Activated CD4-positive, alpha-beta memory T cell treated with anti-CD3 and anti-CD28 coated beads, Interleukin-2, amount 10 ng/mL, durations not matched to agents 7 days and 5 days (primary cell): ENCODE measurements at places on chromosomes 7 and 10. TPM values are rescaled to one million over a fixed set of nuclear protein-coding genes. Genes with fewer than 3 reads are reported as not detected.

Gene LRRTM3
- total RNA-seq: not detected

Gene WIPF3
- not detected for total RNA-seq

Gene RABGEF1
- 22.1 TPM for total RNA-seq

Gene ZNF425
- 1.1 TPM for total RNA-seq

- no peak for DNase-seq
- H3K4me1 ChIP-seq: peaks cover 28% of the 10 kb centered on the region
- H3K4me3 ChIP-seq: no peak overlapping the region
- H3K27me3 ChIP-seq: no peaks in the 10 kb centered on the region
- H3K36me3 ChIP-seq: peaks cover 11% of the 10 kb centered on the region
- H3K27ac ChIP-seq: no peak overlapping the region
Observed at GRCh38 chr10:7391748-7392147, 19.1 kb downstream of the SFMBT2 start.

Gene SPDYE18
- total RNA-seq: 1.4 TPM

DNA sequence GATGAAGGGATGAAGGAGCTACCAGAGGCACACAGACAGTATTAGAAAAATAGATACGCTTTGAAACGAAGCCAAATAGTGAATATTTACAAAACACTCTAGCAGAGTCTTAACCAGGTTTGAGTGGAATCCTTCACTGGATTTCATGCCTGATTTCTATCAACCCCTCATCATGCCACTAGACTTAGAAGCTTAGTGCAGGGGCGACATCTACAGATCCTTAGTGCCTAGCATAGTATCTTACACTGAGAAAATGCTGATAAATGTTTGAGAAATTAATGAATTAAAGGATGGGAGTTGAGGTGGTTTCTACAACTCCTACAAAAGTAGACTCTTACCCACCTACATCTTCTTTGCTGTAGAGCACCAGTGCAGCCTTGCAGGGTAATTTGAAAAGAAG lies 54.7 kb upstream of the CCNJ start:
- no peaks in the 10 kb centered on the region for H3K4me1 ChIP-seq
- H3K27ac ChIP-seq: no peak overlapping the region
- no peak for DNase-seq
- H3K4me3 ChIP-seq: no peak overlapping the region

- peak; percentile 49 for DNase-seq
- no peaks in the 10 kb centered on the region for H3K36me3 ChIP-seq
- no peak overlapping the region for H3K4me3 ChIP-seq
- H3K4me1 ChIP-seq: peaks cover 3% of the 10 kb centered on the region
- no peak overlapping the region for H3K27ac ChIP-seq
Observed at GRCh38 chr10:117442944-117443685, 67.9 kb upstream of the PDZD8 start.

DNA sequence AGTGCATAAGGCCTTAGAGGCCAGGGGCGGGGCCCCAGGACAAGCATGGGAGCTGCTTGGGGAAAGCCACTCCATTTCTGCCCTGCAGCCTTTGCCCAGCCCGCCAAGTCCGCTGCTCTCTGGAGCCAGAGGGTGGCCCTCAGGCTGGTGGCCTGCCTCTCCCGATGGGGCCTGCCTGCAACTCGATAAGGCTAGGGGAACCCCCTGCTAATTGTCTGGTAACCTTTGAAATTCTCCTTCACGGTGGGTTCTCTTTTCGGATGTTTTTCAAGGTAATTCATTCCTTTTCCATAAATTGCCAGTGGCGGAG lies 94.9 kb downstream of the ZMIZ1 start:
- no peaks in the 10 kb centered on the region for H3K27me3 ChIP-seq
- H3K4me3 ChIP-seq: no peak overlapping the region
- H3K27ac ChIP-seq: no peak overlapping the region
- H3K36me3 ChIP-seq: no peaks in the 10 kb centered on the region

DNA sequence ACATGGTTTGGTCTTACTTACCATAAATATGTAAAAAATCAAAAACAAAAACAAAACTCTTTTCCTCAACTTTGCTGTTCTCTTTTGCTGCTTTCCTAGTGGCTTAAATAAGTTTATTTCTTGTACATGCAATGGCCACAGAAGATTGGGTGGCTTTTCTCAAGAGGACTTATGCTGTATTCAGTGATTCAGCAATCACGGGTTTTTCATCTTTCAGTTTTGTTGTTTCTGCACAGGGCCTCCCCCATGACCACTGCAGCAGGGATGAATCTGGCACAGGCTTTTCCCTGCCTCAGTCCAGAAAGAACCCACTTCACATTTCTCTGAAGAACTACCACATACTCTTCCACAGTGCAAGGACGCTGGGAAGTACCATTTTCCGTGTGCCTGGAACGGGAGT lies 355.0 kb downstream of the RNLS start:
- DNase-seq: no peak
- H3K36me3 ChIP-seq: peaks cover 8% of the 10 kb centered on the region
- no peak overlapping the region for H3K4me3 ChIP-seq

Gene METTL2B
- total RNA-seq: 23.3 TPM

DNA sequence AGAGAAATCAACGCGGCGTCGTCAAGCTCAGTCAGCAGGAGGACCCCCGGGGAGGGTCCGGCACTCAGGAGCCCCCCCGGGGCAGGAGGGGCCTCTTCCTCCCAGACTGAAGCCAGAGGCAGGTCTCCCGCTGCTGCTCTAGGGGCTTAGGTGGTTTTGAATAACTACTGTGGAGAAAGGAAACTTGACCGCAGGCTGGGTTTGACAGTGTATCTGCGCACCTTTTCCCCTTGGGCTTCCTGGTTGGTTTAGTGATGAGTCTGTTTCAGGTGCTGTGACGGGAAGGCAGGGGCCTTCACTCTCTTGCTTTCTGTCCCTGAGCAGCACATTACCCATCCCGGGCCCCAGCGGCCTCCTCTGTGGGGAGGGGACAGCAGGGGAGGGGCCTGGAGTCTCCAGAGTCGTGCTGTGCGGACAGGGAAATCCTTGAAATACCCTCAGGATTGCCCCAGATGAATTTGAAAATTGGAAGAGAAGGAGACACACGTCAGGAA lies 262.2 kb downstream of the ADARB2 start:
- H3K27ac ChIP-seq: no peak overlapping the region
- H3K27me3 ChIP-seq: no peaks in the 10 kb centered on the region
- DNase-seq: no peak
- H3K4me3 ChIP-seq: no peak overlapping the region
- H3K36me3 ChIP-seq: no peaks in the 10 kb centered on the region

DNA sequence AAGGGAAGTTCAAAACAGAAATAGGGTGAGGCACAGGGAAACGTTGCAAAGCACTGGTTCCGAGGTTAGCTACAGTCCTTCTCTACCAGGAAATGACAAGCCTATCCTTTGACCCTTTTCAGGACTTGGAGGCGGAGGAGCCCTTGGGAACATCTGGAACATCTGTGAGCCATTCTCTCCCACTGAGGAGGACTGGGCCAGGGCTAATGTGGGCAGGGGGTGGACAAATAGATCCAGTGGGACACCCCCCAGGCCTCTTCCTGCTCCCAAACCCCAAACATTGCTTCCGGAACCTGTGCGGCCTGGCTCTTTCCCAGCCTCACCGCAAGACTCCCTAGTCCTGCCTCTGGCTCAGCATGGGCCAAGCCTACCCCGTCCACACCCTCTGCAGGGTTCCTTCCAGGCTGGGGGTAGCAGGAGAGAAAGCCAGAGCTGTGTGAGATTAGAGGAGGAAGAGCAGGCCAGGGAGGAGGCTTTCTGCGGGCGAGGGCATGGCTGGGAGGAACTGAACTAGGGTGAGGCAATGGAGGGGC lies 36.5 kb downstream of the GHRHR start:
- no peak overlapping the region for H3K4me3 ChIP-seq
- H3K36me3 ChIP-seq: no peaks in the 10 kb centered on the region
- no peak overlapping the region for H3K27ac ChIP-seq
- DNase-seq: no peak

Gene DDC
- total RNA-seq: not detected

Gene DPYSL4
- 6.7 TPM for total RNA-seq

DNA sequence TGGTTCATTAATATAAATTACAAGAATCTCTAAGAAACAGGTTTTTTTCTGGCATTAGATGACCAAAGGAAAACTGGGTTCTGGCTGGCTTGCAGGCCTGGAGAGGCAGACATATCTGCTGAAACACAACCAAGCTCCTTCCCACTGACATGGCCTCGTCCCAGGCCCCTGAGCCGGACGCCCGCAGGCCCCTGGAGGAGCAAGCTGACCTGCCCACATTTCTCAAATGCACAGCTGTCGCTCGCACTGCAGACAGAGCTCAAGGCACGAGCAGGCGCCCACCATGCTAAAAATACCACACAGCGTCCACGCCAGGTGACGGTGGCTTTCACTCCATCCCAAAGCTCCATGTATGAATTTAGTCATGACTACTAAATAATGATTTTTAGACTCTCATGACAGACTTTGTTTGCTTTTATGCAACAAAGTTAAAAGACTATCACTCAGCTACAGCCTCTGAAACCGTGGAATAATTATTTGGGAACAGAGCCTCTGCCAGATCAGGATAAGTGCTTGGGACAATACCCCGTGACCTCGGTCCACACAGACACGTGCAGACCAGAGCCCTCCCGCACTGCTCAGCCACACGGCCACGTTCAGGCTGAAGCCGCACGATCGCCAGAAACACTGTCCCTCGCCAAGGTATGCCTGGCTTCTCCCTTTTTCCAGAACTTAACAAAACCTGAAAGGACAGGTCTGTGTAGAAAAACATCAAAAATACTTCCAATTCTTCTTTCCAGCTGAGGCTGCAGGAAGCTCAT lies 71.1 kb downstream of the DIP2C start:
- no peak for DNase-seq
- H3K4me1 ChIP-seq: no peaks in the 10 kb centered on the region
- H3K27me3 ChIP-seq: peaks cover 15% of the 10 kb centered on the region

GRCh38 chr7:139106959-139107358 lies 2.6 kb downstream of the ZC3HAV1 start:
- no peak for DNase-seq
- peaks cover 73% of the 10 kb centered on the region for H3K36me3 ChIP-seq
- H3K4me3 ChIP-seq: peak overlapping the region; percentile 92
- no peaks in the 10 kb centered on the region for H3K27me3 ChIP-seq

Gene AGR3
- total RNA-seq: not detected

DNA sequence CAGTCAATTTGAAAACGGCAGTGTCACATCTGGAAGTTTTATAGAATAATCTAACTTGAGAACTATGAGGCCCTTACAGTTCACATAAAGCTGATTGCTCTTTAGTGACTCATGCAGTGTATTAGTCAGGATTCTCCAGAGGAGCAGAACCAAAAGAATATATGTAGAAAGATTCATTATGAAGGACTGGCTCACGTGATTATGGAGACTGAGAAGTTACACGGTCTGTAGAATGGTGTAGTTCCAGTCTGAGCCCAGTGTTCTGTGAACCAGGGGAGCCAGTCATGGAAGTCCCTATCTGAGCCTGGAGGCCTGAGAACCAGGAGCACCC lies 21.5 kb downstream of the RBM33 start:
- H3K36me3 ChIP-seq: peaks cover 30% of the 10 kb centered on the region
- no peak overlapping the region for H3K27ac ChIP-seq
- H3K4me3 ChIP-seq: no peak overlapping the region
- no peaks in the 10 kb centered on the region for H3K27me3 ChIP-seq

GRCh38 chr7:16563281-16564022 lies 36.8 kb downstream of the LRRC72 start:
- H3K4me1 ChIP-seq: peaks cover 13% of the 10 kb centered on the region
- H3K4me3 ChIP-seq: no peak overlapping the region
- H3K36me3 ChIP-seq: no peaks in the 10 kb centered on the region
- H3K27me3 ChIP-seq: peaks cover under 1% of the 10 kb centered on the region

Gene HOXA7
- not detected for total RNA-seq

- no peaks in the 10 kb centered on the region for H3K36me3 ChIP-seq
- H3K4me1 ChIP-seq: peaks cover 6% of the 10 kb centered on the region
- DNase-seq: peak; percentile 67
- no peak overlapping the region for H3K4me3 ChIP-seq
- no peak overlapping the region for H3K27ac ChIP-seq
Observed at GRCh38 chr10:100670828-100671479, 74.4 kb upstream of the PAX2 start.

Gene ECHDC3
- not detected for total RNA-seq

Gene CLRN3
- total RNA-seq: not detected

Gene DMBT1
- total RNA-seq: 0.05 TPM

Gene ASAH2
- total RNA-seq: 2.1 TPM

DNA sequence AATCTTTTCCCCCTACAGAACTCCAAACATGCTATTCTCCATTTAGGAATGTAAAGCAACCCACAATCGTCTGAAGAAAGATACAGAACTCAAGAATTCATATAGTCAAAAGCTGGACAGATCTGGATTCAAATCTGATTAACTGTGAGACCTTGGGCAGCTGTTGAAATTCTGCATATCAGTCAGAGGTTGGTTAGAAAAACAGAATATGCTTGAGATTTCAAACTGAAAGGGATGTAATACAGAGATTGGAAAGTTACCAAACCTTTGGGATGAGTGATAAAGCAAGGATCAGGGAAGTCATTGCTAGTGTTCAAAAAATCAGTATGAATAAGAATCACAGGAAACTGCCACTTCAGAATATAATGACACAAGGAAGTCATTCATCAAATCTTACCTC lies 406.6 kb downstream of the HTR7 start:
- no peaks in the 10 kb centered on the region for H3K36me3 ChIP-seq
- no peak overlapping the region for H3K4me3 ChIP-seq
- no peak overlapping the region for H3K27ac ChIP-seq
- DNase-seq: no peak

Gene WEE2
- total RNA-seq: not detected

DNA sequence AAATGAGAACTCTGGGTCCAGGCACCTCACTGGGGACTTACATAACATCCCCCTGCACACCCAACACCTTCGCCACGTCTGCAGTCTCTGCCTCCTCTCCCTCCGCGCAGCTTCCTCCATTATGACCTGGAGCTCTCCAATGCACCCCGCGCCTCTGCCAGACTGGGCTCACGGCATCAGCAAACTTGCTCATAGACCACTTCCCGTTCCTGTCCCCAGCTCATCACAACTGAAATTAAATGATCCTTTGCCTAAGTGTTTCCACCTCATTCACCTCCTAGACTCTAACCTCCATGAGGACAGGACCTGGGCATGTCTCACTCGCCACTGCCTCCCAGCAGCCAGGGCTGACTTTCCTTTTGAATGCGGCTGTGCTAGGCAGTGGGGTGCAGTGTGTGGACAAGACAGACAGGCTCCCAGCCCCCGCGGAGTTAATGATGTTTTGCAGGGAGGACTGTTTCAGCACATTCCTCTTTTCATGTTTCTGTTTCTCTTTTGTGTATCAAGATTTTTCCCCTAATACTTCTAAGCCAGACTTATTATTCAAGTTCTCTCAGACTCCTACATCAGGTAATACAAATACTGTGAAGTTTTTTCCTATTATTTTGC lies 18.8 kb downstream of the CHST15 start:
- peaks cover 12% of the 10 kb centered on the region for H3K27me3 ChIP-seq
- no peaks in the 10 kb centered on the region for H3K36me3 ChIP-seq
- H3K27ac ChIP-seq: peak overlapping the region; percentile 13
- H3K4me1 ChIP-seq: peaks cover 7% of the 10 kb centered on the region

Gene SLC16A9
- total RNA-seq: 0.48 TPM

Gene EBLN1
- not detected for total RNA-seq

DNA sequence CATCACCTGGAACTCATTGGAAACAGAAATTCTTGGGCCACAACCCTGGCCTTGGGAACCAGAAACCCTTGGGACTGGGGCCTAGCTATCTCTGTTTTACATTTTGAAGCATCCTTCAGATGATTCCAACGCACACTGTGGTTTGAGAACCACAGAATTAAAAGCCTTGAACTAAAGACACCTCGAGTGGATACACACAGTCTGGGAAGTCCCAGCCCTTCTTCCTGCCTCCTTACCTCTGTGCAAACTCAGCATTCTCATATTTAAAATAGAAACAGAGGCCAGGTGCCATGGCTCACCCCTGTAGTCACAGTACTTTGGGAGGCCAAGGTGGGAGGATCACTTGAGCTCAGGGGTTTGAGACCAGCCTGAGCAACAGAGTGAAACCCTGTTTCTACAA lies 12.9 kb downstream of the NPFFR1 start:
- no peak for DNase-seq
- no peak overlapping the region for H3K27ac ChIP-seq
- peaks cover 1% of the 10 kb centered on the region for H3K27me3 ChIP-seq
- no peak overlapping the region for H3K4me3 ChIP-seq
